ENCODE measurements at places on chromosomes 7 and 10. TPM values are rescaled to one million over a fixed set of nuclear protein-coding genes. Genes with fewer than 3 reads are reported as not detected.

The GBX1 gene
- total RNA-seq = not detected

The HTR7 gene
- total RNA-seq = 0.13 TPM

The LIPN gene
- not detected for total RNA-seq

The PSPH gene
- 25.7 TPM for total RNA-seq

The EPO gene
- not detected for total RNA-seq

The RGR gene
- total RNA-seq = not detected

The PRSS37 gene
- not detected for total RNA-seq

The SLC29A4 gene
- total RNA-seq = 12.1 TPM

The FAM149B1 gene
- 7.7 TPM for total RNA-seq

The HOXA13 gene
- total RNA-seq = 1.7 TPM
